ENCODE measurements at places on chromosomes 3 and 15.

DNA sequence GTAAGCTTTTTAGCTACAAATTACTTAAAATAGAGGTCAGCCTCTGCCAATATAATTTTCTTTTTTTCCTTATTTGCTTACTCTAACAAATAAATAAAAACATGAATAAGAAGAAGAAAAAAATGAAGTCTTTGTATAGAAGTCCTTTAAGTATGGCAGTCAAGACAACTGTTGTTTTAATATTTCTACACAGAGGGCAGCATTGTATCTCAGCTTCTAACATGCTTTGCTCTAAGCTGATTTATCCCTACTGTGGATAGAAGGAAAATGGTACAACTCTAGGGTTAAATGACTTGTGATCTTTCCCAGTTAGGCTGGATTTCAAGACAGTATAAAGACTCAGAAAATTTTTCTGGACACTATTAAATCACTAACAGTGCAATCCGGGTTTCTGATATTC is 104.3 kb upstream of the MEIS2 start:
- no peak for DNase-seq

- DNase-seq, result no peak
Observed at GRCh38 chr3:131221731-131222130, 159.8 kb upstream of the NUDT16 start.

- DNase-seq, result no peak
Observed at GRCh38 chr15:76328958-76329357, 7.6 kb upstream of the ISL2 start.

GRCh38 chr15:68431037-68431791 is 749 bp downstream of the ITGA11 start:
- DNase-seq, result no peak

GRCh38 chr15:57382969-57383368 is 6.7 kb downstream of the CGNL1 start:
- DNase-seq, result no peak

DNA sequence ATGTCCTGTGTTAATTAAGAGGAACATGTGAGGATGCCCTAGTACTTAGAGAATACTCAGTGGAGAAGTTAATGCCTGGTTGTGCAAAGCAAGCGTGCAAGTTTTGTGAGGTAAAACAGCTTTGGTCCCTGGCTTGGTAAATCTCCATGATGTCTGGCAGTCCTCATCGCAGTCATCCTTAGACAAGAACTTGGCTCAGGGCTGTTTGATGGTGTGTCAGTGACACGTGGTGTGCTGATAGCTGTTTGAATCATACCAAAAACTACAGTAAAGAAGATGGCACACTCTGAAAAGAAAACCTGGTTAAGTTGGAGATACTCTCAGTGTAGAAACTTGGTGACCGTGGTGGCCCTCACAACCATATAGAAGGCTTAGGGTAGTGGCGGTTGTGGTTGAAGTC is 361.7 kb downstream of the FEZF2 start:
- DNase-seq, result no peak
